ENCODE measurements at places on chromosomes 12 and 14. TPM values are rescaled to one million over a fixed set of nuclear protein-coding genes. Genes with fewer than 3 reads are reported as not detected.
A peak's percentile ranks its signal among the peaks of the same experiment; 100 is the strongest.

Gene C12orf54
- total RNA-seq, result not detected

Gene TSHR
- under 0.01 TPM for total RNA-seq

Gene ZNF26
- total RNA-seq, result 17.8 TPM

Gene DBX2
- total RNA-seq, result 1.6 TPM

GRCh38 chr12:125455556-125455955 is 390.3 kb downstream of the AACS start:
- no peak for DNase-seq

DNA sequence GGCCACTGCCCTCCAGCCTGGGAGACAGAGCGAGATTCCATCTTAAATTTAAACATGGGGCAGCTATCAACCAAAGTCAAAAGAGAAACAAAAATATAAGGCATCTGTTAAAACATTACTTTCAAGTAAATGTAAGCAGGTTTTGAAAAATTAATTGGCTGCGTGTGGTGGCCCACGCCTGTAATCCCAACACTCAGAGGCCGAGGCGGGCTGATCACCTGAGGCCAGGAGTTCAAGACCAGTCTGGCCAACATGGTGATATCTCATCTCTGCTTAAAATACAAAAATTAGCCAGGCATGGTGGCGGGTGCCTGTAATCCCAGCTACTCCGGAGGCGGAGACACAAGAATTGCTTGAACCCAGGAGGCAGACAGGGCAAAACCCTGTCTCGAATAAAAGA is 82.7 kb downstream of the PLEKHA5 start:
- no peak for DNase-seq

DNA sequence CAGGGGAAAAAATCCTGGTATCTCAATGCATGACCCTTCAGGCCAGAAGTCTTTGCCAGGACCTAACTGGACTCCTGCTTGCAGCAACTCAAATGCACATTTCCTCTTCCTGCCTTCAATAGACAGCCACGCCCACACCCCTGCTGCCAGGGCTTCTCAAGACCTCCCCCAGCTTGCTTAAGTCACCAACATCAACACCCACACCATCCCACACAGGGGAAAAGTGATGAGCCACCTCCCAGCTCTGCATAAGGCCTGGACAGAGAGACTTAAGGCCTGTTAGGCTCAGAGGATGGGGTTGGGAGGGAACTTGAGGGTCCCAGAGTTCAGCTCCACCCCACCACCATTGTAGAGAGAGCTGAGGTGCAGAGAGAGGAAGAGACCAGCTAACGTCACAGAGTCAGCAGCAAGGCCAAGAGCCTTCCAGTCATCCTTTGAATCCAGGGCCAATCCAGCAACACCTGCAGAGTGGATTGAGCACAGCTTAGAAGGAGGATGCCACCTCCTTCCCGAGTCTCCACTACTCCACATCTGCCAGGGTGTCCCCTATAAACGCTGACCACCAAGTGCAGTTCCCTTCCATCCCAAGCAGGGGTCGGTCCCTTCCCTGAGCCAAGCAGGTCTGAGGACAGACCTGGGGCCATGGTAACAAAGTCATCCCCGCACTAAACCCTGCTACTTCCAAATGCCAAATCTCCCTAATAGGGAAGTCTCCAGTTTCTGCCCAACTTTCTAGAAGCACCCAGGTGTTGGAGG is 50.0 kb downstream of the KDM2B start:
- DNase-seq, result peak; percentile 24

DNA sequence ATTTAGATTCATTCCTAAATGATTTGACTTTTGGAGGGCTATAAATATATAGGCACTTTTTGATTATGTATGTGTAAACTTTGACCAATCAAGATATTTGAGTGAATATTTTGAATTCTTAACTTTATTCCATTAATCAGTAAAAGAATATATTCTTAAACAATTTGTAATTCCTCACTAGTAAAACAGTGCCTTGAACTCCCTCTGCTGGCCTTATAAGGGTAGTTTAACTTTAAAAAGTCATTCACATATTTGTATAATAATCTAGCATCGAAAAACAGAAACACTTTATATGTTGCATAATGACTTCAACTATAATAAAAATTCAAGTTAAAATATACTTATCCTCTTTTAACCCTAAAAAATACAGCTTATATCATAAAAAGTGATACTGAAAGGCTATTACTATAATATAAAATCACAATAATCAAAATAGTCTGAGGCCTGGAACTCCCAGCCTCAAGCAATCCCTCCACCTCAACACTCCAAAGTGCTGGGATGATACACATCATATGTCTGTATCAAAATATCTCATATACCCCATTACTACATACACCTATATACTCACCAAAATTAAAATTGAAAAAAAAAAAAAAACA is 31.2 kb downstream of the CCDC59 start:
- no peak for DNase-seq

GRCh38 chr12:49801141-49802063 is 26.8 kb downstream of the NCKAP5L start:
- DNase-seq, result no peak

DNA sequence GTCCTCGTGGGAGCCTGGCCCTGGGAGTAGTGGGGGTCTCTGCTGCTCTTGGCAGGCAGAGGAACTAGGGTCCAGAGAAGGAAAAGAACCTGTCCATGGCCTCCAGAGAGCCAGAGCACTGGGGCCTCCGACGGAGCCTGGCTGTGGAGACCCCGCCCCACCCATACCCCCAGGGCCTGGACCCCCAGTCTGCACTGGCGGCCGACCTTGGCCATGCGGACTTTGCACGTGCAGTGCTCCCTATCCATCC is 1.1 kb downstream of the BEGAIN start:
- DNase-seq, result no peak

GRCh38 chr12:22969521-22969920 is 344.6 kb downstream of the ETNK1 start:
- no peak for DNase-seq

DNA sequence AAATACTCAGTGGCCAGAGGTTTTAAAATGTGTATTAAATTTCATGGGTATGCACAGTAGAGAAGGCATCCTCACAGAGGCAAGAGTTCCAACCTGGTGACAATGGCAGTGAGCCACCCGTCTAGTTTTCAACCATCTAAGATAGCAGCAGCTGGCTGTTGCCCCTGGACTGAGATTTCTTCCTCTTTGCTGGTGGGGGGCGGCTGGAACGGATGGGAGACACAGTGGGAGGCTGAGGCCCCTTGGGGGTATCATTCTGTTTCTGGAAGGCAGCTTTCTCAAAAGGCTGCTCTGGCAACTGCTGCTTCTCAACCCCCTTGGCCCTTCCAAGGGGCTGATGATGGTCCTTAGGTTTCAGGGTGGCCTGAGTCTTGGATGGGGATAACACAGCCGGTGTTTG is 1.0 kb upstream of the IFFO1 start:
- DNase-seq, result no peak

- DNase-seq, result no peak
These were observed 59.0 kb downstream of the KCNK10 start for GRCh38 chr14:88264116-88264515.

DNA sequence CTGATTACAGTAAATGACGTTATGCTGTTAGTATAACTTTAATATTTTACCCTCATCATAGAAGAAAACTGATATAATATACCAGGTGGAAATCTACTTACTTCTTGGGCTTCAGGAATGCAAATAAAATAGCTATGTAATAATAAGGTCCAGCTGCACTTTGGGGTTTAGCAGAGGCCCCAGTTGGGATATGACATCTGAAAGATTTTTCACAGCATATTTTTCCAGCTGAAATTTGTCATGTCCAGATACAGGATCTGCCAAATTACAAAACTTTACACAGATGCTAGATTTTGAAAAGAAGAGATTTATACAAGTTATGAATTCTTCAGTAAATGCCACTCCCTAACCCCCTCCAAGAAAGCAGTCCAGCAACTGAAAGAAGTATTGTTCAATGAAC is 29.2 kb upstream of the DCN start:
- no peak for DNase-seq

DNA sequence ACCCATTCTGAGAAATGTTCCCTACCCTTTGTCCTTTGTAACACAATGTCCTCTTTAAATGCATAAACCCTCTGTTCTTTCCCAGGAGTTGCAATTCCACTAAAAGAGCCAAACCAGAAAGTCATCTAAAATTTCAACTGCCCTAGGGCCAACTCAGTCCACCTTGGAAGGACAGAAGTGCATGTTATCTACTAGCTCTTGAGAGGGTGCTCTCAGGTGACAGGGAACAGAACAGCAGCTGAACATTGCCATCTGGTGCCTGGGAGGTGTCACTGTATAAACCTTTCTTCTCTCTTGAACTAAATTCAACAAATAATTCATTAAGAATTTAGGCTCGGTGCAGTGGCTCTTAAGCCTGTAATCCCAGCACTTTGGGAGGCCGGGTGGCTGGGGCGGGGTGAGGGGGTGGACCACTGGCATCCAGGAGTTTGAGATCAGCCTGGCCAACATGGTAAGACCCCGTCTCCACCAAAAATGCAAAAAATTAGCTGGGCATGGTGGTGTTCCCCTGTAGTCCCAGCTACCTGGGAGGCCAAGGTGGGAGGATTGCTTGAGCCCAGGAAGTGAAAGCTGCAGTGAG is 10.3 kb upstream of the FERMT2 start:
- no peak for DNase-seq

DNA sequence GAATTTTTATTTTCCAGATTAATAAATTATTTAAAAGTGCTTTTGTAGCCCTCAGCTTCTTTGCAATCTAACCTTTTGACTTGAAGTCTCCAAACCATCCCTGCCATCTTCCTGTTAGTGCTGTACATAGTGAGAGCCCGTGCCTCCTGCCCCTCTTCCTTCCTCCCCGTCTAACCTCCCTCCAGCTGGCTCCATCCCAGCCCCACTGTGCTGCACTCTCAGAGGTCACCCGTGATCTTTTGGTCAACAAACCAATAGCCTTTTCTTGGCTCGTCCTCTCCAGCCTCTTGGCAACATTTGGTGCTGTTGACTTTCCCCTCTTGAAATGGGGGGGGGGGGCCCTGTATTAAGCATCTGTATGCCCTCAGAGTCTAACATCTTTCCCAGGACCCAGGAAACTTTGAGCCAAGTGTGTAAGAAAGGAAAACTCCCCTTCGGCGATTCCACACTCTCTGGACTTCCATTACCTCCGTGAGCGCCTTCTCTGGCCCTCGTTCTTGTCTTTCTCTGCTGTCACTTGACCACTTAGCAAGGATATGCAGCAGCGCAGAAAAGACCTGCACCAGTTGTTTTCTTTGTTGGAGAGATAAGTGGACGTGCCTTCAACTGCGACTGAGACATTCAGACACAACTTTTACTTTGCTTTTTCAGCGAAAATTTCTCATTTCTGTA is 44.1 kb downstream of the FBXW8 start:
- no peak for DNase-seq

- no peak for DNase-seq
These were observed 11.0 kb upstream of the BMP4 start for GRCh38 chr14:53967606-53968005.

Measured in occipital lobe (tissue), 3 donors.